Vagina (tissue), 2 donors: ENCODE measurements at places on chromosomes 7 and 10. TPM values are rescaled to one million over a fixed set of nuclear protein-coding genes. Genes with fewer than 3 reads are reported as not detected.

CYP3A7 gene
- not detected for total RNA-seq

- H3K4me1 ChIP-seq, result no peaks in the 10 kb centered on the region
- H3K4me3 ChIP-seq, result no peak overlapping the region
- H3K27ac ChIP-seq, result no peak overlapping the region
These were observed 262.8 kb downstream of the DGKB start for GRCh38 chr7:14639801-14640200.

- H3K36me3 ChIP-seq, result no peaks in the 10 kb centered on the region
- H3K27me3 ChIP-seq, result no peaks in the 10 kb centered on the region
- DNase-seq, result no peak
These were observed 13.5 kb downstream of the OR9A2 start for GRCh38 chr7:143013473-143013872.

- no peak for DNase-seq
- no peaks in the 10 kb centered on the region for H3K4me1 ChIP-seq
- H3K27me3 ChIP-seq, result no peaks in the 10 kb centered on the region
- no peak overlapping the region for H3K4me3 ChIP-seq
These were observed 194.6 kb upstream of the TMEM72 start for GRCh38 chr10:44716470-44717015.

GRCh38 chr10:128103229-128103714, 23.0 kb downstream of the MKI67 start:
- no peak for DNase-seq
- no peaks in the 10 kb centered on the region for H3K27me3 ChIP-seq
- H3K27ac ChIP-seq, result no peak overlapping the region
- no peaks in the 10 kb centered on the region for H3K36me3 ChIP-seq
- no peaks in the 10 kb centered on the region for H3K4me1 ChIP-seq

DNA sequence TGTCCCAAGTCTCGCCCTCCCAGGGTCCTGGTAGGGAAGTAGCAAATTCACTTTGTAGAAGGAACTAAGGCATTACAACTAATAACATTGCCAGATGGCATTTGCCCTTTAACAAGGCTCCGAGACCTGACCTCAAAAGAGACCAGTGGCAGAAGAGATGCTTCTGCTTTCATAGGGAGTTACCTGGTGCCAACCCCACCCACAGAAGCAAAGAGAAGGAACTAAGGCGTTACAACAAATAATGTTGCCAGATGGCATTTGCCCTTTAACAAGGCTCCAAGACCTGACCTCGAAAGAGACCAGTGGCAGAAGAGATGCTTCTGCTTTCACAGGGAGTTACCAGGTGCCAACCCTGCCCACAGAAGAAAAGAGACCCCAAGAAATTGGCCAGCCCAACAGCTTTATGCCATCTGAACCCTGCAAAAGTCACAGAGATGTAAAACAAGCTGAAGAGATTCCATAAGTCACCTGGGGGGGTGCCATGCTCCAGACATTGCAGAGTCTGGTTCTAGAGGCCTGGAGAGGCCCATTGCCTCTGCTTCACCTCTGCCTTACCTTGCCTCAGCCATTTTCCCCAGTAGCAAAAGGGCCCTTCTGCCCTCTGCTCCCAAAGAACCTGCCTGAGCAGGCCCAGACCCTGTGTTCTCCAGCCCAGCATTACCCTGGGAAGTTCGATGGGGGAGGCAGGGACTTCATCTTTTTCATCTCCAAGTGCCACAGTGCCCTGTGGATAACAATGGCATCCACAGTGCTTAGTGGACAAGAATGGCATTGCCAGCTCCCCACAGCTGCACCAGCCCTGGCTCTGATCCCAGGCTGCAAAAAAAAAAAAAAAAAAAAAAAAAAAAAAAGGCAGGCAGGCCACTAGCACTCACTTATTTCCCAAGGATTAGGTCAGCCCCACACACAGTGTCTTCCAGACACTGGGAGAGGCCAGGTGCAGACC, 179.5 kb upstream of the PLXNA4 start:
- no peak overlapping the region for H3K4me3 ChIP-seq
- no peaks in the 10 kb centered on the region for H3K36me3 ChIP-seq
- no peaks in the 10 kb centered on the region for H3K4me1 ChIP-seq
- H3K27ac ChIP-seq, result no peak overlapping the region
- DNase-seq, result no peak

GRCh38 chr7:26930201-26930600, 65.8 kb upstream of the SKAP2 start:
- no peak overlapping the region for H3K4me3 ChIP-seq
- no peaks in the 10 kb centered on the region for H3K36me3 ChIP-seq
- no peaks in the 10 kb centered on the region for H3K4me1 ChIP-seq
- H3K27ac ChIP-seq, result no peak overlapping the region

DNA sequence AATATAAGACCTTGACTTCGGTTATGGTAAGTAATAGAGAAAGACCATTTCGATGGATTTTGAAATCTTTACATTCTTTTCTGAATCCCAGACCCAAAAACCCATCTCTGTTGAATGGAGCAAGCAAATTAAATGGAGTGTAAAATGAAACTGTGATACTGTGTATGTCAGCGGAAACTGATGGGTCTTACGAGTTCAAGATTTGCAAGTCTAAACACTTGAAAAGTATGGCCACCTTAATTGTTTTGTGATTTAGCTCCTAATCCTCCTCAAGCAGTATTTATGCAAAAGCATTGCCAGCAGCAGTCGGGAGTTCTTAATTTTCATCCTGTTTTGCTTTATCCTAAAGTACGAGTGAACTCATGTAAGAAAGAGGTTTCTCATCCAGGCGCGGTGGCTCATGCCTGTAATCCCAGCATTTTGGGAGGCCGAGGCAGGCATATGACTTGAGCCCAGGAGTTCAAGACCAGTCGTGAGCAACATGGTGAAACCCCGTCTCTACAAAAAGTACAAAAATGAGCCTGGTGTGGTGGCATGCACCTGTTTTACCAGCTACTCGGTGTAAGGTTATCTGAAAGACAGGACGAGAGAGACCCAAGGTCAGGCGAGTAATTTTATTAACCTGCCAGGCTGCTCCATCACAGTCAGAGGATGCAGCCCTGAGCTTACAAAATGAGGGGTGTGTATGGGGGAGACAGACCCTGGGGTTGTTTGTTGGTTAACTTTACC, 5.8 kb upstream of the DHTKD1 start:
- no peaks in the 10 kb centered on the region for H3K27me3 ChIP-seq
- H3K36me3 ChIP-seq, result no peaks in the 10 kb centered on the region
- DNase-seq, result no peak
- no peaks in the 10 kb centered on the region for H3K4me1 ChIP-seq
- H3K4me3 ChIP-seq, result no peak overlapping the region
- no peak overlapping the region for H3K27ac ChIP-seq

CRYGN gene
- not detected for total RNA-seq
